HuH-7.5 (cell line): ENCODE measurements at places on chromosomes 11 and 22.

DNA sequence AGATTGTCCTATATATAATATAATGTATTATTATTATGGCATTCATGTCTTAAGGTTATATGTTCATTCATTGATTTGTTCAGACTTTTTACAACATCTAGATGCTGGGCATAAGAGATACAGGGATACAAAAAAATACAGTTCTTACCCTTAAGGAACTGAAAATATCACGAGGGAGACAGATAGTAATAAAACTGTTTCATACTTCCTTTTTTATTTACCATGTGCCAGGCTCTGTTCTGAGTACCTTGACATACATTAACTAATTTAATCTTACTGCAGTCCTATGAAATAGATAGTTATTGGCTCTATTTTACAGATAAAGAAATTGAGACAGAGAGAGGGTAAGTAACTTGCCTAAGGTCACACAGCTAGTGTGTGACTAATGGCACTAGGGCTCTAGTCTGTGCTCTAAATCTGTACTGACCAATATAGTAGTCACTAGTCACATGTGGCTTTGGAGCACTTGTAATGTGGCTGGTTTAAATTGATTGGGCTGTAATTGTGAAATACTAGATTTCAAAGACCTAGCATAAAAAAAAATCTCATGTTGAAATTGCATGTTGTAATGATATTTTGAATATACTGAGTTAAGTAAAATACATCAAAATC is 21.3 kb downstream of the TRIM44 start:
- DNase-seq = no peak

DNA sequence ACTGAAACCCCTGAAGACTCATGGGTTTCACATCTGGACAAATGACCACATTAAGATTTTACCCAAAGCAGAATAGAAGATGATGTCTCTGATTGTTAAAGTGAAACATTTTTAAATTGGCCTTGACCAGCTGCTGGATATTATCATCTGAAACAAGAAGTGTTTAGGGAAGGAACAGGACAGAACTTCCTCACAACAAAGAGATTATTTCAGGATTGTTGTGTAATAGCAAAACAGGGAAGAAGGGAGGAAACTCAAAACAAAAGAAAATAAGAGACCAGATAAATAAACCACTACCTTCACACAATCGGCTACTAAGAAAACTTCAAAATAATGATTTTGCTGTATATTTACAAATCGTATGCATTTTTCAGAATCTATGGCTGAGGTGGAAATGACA is 319.2 kb upstream of the API5 start:
- no peak for DNase-seq

DNA sequence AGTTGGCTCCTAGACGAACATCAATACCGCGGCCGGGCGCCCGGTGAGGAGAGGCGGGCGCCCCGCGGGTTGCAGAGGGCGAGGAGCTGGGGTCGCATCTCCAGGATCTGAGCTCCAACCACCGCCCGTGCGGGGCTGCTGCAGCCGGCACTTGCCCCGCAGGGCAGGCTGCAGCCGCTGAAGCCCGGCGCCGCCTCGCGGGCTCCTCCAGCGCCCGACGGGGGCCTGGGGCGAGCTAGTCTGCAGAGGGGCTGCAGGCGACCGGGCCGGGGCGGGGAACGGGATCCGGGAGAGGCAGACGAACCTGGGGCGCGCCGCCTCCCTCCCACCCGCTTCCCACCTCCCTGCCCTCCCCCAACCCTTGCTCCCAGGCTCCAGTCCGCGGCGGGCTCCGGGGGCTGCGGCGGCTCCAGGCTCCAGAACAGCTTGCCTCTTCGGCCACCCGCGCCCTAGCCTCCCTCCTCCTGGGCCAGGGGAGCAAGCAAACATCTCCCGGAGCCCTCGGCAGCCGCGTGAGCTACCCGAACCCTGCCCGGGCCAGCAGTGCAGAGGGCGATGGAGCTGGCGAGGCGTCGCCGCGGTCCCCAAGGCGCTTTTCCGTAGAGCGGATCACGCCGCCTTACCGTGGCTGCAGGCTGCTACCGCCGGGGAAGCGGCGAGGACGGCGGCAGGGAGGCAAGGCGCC is 802 bp downstream of the TENM4 start:
- no peak for DNase-seq

- DNase-seq = no peak
These were observed 71.2 kb downstream of the LDLRAD3 start for GRCh38 chr11:36014898-36015665.

GRCh38 chr11:78708388-78708787 is 133.7 kb upstream of the NARS2 start:
- DNase-seq = no peak

GRCh38 chr11:134652586-134653255 is 240.7 kb upstream of the B3GAT1 start:
- no peak for DNase-seq

- DNase-seq = no peak
These were observed 52.8 kb downstream of the MYH9 start for GRCh38 chr22:36334821-36335603.

DNA sequence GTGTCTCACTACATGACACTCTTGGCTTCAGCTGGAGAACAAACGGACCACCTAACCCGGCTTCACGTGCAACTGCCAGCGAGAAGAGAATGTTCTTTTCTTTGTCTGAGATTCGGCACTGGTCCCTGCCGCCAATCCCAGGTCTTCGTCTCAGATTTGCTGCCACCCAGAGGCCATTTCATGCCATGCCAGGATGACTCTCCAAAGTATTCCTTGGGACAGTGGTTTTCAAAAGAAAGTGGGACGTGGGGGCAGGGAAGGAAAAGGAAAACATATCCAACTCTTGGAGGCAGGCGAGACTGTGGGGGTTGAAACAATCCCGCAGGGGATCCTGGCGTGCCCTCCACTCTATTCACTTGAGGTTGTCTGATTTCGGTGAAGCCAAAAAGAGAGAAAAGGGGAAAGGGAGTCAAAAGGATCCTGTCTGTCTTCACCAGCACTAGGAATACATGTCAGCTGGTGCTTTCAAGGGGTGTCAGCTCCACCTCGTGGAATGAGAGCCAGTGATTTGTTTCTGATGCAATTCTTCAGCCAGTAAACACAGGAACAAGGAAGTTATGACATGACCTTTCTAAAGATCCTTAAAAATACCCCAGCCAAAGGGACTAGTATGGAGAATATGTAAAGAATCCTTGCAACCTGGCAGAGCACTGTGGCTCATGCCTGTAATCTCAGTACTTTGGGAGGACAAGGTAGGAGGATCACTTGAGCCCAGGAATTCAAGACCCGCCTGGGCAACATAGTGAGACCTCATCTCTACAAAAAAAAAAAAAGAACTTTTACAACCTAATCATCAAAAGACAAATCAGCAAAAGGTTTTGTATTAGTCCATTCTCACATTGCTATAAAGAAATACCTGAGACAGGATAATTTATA is 41.0 kb upstream of the APLNR start:
- peak; percentile 44 for DNase-seq

DNA sequence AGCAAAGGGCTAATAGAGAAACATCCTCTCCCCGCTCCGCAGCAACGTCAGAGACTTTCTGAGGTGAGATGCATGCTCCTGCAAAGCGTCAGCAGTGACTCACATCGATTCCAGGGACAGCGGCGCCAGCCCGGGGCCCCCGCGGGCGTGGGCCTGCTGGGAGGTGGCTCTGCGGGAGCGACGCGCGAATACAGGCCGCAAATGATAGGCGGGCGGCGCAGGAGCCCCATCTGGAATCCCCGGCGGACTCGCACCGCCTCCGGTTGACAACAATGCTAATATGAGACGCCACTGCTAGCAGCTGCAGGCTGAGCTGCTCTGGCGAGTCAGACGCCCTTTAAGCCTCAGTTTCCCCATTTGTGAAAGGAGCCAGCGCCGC is 557 bp downstream of the RANGAP1 start:
- DNase-seq = peak; percentile 63

GRCh38 chr11:5620651-5621521 is 3.9 kb upstream of the TRIM34 start:
- DNase-seq = peak; percentile 49

DNA sequence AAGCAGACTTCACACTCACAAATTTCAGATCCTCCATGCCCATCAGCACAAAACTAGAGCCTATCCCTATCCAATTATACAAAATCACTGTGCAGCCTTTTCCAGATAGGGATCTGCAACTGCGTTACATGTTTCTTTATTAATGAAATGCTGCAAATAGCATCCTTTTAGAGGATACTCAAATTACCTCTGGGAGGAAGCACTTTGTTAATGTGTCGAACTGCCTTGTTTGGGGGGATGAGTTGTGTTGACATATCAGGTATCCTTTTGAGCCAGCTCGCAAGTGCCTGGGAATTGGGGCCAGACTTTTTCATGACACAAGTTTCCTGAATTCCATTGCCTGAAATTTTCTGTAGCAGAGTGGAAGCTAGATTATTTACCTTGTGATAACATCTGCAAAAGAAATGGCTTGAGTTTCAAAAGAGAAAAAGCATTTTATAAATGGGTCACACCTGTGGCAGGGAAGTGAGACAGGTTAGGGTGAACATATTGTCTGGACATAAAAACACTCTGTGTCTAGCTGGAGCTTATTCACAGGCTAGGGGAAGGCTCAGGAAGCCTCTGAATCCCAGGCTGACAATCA is 299.1 kb upstream of the MTNR1B start:
- DNase-seq = no peak

- no peak for DNase-seq
These were observed 9.7 kb downstream of the TMEM45B start for GRCh38 chr11:129825380-129825779.

GRCh38 chr11:112123129-112123528 is 36.5 kb downstream of the SDHD start:
- DNase-seq = no peak

- no peak for DNase-seq
These were observed 19.5 kb downstream of the PVALB start for GRCh38 chr22:36797374-36797773.

DNA sequence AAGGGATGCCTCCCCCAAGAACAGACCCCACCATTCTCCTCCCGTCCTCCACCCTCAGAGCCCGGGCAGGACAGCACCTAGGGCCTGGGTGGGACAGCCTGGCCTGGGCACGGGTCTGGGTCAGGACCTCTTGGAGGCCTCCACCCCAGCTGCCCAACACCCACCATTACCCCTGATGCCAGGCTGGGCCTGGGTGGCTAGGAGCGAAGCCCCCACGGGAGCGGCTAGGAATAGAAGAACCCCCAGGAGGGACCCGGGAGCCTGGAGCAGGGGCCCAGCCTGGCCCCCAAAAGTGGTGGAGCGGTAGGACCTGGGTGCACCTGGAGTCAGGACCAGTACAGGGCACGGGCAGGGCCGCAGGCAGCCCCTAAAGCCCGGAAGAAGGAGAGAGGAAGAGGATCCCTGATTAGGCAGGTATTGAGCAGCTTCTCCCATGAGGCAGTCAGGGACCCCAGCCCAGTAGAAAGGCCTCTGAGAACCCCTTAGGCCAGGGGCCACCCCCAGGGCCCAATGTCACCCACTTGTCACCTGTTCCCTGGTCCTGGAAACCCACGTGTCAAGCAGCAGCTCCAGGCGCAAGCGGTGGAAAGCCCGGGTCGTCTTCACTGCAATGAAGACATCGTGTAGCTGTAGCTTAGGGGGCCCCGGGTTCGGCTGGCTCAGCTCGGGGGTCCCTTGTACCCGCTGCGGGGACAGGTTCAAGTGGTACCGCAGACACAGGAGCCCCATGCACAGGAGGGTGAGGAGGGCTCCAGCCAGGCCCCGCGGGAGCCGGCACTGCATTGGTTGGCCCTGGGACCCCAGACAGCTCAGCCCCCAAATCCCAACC is 575 bp downstream of the MFNG start:
- no peak for DNase-seq

GRCh38 chr11:45181193-45181888 is 34.9 kb downstream of the PRDM11 start:
- no peak for DNase-seq

DNA sequence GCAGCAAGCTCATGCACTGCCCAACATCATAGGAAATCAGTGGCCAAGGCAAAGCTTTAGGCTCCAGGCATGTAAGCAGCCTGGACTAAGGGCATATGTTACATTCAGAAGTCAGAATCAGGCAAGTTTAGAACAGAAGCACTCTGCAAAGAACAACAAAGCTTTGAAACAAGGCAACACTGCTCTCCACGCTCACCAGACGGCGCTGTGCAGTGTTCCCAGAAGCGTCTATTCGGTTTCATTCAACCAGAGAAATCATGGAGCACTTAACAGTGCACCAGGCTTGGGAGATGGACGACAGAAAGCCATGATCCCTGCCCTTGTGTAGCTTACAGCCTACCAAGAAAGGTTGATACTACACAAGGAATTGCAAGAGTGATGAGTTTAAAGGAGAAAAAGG is 555.8 kb downstream of the BUD13 start:
- DNase-seq = no peak

- DNase-seq = no peak
These were observed 19.6 kb downstream of the MAFF start for GRCh38 chr22:38221407-38221806.

GRCh38 chr11:112968941-112969713 is 7.9 kb downstream of the NCAM1 start:
- no peak for DNase-seq

DNA sequence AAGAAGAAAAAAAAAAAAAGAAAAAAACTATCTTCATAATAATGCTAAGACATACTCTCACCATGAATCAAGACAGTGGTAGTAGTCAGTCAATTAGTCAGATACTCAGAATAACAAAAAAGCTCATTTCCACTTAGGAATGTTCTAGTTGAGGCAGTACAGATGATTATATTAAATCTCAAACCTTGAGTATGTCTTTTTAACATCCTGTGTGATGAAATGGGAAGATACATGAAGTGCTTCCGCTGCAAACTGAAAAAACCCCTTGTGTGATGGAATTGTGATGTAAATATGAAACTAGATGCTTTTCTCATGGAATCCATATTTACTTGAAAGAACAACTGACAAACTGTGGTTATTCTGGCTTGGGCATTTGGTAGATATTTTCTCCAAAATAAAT is 13.7 kb downstream of the AMOTL1 start:
- no peak for DNase-seq

GRCh38 chr11:64086258-64087123 is 50.8 kb downstream of the FLRT1 start:
- DNase-seq = no peak

GRCh38 chr22:49943771-49944398 is 16.7 kb upstream of the PIM3 start:
- no peak for DNase-seq

DNA sequence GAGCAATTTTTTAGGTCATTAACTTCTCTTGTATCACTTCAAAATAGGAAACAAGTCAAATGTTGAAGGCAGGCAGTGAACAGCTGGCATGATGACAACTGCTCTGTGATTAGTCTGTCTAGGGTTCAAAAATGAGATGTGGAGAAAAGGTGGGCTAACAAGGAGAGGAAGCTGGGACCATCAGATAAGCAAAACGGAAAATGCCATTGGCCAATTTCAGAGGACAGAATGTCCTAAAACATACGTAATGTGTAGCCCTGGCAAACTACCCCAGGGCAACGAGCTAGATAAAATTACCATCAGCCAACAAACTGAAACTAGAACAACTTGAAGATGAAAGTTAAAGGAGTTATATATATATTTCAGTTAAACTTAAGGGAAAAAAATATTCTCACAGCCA is 93.2 kb downstream of the RELT start:
- DNase-seq = no peak

- no peak for DNase-seq
These were observed 11.8 kb downstream of the SMPD1 start for GRCh38 chr11:6402061-6402470.
